ENCODE measurements at places on chromosomes 11 and 22.

DNA sequence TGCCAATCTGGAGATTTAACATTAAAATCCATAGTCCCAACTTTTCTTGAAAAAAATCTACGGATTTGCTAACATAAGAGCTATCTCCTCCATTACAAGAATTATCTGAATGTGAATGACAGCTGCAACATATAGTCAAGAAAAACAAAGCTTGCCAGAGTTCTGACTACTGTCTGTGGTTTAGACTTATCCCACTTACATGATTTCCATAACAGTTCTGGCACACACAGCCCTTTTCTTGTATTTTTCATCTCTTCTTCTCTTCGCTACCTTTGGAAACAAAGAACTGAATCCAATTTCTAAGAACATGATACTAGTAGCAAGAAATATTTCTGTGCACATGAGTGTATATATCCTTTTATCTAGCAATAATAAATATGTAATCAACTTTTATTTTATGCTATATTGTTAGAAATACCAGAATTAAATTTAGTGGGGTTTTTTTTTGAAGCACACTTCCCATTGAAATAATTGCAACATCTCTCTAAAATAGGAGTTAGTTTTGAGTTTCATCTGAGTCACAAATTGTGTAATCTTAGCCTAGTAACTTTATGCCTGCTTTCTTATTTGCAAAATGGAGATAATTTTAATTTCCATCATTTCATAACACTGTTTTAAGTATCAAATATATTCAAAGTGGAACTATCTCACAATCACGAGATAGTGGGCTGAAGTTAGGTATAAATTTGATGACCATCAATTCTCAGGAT is 1217.6 kb downstream of the JRKL start:
- no peak for DNase-seq

DNA sequence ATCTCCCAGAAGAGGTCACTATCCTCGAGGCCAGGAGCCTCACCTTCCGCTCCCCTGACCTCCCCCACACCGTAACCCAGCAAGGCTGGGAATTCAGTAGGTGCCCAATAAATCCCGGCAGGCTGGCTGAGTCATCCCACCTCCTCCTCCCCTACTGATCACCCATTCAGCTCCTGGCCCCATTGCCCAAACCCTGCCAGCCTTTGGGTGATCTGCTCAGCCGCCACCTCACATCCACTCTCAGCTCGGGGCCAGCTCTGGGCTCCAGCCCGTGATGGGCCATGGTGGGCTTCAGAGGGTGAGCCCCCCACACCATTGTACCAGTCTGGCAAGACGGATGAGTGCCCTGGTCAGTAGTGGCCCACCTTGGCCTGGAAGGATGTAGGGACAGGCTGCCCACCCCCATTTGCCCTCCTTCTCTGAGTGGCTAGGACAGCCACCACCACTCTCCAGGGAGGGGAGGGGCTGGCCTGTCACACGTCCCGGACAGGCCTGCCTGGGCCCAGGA is 8.2 kb downstream of the TRPM5 start:
- no peak for DNase-seq

DNA sequence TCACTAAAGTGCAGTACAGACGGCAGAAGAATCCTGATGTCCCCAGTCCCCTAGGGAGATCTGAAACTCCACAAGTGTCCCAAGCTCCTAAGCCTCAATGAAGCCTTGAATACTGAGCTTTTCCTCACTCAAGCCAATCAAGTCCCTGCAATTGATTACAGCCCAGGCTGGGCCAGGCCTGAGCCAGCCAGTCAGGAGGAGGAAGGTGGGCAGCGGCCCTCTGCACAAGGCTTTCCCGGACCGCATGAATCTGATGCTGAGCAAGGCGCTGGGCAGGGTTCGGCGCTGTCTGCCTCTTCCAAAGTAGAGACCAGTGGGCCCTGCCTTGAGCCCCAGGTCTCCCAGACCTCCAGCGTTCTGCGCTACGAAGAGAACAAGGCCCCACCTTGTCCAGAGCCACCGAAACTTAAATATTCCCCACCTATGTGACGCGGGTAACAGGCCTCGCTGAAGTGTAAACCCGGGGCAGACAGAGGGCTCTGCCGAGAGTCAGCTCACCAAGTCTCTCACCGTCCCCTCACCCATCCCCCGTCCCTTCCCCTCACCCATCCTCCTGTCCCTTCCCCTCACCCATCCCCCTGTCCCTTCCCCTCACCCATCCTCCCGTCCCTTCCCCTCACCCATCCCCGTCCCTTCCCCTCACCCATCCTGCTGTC is 63.2 kb downstream of the SCUBE1 start:
- no peak for DNase-seq

DNA sequence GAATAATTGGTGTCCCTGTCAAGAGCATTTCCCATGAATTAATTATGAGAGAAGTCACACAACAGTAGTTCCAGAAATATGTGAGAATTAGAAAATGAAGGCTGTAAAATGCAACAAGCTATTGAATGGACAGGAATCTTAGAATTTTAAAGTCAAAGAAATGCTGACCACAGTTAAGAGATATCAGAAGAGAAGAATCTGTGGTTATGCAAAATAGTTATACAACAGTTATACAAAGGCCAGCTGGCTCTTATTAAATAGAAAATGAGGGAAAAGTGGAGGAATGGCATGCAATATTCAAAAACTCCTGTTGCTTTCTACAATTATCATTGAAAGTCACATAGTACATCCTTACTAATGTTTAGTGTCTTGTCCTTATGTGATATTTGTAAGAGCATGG is 27.4 kb downstream of the CASP12 start:
- DNase-seq = no peak

DNA sequence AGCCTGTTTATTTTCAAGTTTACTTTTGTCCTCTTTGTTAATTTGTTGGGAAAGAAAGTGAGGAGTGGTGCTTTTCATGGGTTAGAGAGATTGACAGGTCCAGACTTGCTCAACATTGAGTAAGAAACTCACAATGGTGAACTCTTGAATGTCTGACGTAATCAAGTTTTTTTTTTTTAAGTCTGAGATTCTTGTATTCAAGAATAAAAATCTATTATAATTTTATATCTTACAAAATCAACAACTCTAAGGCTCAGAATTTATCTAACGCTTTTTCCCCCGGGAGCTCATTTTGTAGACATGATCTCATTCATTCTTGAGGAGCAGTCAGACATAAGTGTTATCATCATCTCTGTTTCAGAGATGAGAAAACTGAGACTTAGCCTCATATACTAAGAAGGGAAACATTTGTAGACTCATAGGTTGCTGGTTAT is 39.1 kb upstream of the SPTBN2 start:
- no peak for DNase-seq

- no peak for DNase-seq
These were observed 11.0 kb upstream of the SORL1-AS1 start for GRCh38 chr11:121463689-121464335.

DNA sequence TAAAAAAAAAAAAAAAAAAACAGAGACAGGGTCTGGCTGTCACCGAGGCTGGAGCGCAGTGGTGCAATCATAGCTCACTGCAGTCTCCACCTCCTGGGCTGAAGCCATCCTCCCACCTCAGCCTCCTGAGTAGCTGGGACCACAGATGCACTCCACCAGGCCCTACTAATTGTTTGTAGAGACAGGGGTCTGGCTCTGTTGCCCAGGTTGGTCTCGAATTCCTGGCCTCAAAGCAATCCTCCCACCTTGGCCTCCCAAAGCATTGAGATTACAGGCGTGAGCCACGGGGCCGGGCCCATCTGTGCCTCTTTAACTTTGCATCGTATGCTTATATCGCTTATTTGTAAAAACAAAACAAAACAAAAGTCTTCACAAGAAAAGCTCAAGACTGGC is 3.1 kb downstream of the CPT1A start:
- no peak for DNase-seq

GRCh38 chr22:46001046-46001425 is 24.1 kb upstream of the WNT7B start:
- DNase-seq = no peak

GRCh38 chr11:13826505-13827278 is 135.8 kb upstream of the SPON1 start:
- no peak for DNase-seq

GRCh38 chr22:26610072-26610958 is 7.5 kb downstream of the CRYBB1 start:
- peak; percentile 30 for DNase-seq

- no peak for DNase-seq
These were observed 12.7 kb downstream of the MRPL48 start for GRCh38 chr11:73800276-73800806.

GRCh38 chr11:116840746-116841296 is 3.4 kb upstream of the APOA1 start:
- no peak for DNase-seq

DNA sequence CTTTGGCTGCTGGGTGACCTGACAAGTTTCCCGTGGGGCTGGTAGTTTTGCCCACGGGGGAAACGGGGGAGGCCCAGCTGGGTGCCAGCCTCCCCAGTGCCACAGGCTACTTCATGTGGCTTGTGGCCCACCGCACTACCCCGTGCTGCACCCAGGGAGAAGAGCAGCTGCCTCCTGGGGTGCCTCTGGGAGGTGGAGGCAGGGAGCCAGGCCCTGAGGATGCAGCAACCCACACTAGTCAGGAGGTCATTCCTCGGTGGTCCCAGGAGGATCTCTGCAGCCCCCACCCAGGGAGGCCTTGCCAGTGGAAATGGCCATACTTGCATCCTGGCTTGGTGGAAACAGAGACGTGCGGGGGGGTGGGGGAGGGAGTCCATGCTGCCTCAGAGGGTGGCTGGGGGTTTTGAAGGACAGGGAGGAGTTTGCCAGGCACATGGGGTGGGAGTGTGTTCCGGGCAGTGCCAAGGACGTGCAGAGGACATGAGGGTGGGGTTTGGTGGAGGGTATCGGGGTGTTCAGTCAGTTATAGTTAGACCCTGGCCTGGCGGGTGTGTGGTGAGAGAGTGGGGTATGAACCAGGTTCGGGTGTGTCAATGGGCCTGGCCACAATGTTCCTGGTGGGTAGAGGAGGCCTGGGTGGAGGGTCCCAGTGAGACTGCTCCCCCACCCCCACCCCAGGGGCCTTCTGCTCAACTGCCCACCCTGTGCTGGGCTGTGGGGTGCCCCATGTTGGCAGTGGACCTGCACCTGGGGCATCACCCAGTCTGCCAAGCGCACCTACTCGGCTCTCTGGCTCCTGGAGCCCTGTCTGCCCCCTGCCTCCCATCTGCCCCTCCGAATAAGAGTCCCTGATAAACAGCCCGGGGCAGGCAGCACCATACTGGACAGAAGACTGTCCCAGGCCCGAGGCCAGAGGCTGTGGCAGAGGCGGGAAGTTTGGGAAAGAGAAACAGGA is 3.8 kb downstream of the PIM3 start:
- DNase-seq = no peak
